ENCODE measurements at places on chromosomes 12 and 14.

DNA sequence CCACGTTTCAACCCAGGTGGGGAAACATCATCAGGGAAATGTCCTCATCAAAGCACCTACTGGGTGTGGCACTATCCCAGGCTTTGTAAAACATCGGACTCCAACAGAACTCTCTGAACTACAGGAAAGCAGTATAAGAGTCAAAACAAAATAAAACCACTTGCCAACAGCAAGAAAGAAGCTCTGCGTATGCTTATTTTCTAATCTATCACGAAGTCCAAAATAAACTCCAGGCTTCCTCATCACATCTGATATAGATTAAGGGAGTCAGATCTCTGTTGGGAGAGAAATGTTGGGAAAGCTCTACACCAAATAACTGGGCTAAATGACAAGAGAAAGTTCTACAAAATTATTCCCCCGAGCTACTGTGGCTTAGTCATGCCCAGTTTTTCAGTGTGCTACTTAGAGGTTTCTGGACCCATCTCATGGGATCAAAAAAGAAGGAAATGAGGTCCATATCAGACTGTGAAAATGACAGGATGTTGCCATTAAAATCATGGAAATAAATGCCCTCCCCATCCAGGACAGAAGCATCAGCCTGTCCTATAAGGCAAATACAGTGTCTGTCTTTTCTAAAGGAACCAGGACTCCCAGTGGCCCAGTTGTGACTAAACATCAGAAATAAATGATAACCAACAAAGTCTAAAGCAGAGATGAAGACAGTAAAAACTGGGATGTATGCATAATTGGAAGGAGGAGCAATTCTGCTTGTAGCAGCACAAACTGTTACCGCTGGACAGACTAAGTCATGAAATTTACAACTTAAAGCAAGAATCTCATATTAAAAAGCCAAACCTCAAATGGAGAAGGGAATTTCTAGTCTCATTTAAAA lies 149.5 kb downstream of the STXBP6 start:
- DNase-seq: no peak

DNA sequence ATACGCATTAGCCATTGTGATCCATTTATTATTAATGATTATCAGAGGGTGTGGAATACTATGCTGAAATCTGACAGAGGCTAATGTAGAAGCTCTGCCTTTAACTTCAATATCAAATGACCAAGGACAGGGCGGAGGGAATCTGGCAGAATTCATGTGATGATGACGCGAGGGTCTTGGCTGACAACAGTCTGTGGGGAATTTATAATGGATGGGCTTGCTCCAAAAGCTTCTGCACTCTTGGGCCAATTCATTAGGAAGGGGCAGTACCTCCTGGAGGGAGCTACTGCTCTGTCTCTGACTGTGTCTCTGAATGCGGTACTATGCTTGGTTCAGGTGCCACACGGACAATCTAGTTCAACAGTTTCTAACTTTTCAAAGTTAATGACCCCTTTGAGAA lies 46.2 kb downstream of the GALNT8 start:
- no peak for DNase-seq

GRCh38 chr12:95277139-95277538 lies 59.5 kb downstream of the VEZT start:
- DNase-seq: no peak

DNA sequence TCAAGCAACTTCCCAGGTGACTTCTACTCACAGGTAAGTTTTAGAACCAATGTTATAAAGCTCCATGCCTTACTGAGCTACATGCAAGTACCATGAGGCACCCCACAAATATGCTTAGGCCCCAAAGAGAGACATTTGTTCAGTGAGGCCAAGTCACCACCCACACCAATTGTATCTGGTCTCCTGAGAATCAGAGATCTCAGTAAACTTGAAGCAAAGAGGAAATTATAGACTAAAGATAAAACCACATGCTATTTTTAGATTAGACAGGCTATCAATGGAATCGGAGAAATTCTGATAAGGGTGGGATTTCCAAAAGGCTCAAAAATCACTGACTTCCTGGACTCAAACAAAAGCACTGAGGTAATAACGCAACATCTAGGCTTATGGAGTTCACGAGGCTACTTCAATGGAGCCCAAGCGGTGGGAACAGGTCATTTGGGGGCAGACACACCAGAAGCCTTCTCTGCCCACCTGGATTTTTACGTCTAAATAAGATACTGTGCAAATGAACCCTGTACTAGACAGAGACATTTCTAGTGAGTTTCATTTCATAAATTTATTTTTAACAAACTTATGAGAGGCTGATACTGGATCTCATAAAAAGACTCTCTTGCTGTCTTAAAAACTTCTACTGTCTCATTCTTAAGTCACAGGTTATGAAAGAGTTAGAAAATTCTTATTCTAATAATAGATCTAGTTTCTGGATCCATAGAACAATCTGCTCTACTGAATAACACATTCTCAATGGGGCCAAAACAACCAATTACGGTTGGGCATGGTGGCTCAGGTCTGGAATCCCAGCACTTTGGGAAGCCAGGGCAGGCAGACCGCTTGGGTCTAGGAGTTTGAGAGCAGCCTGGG lies 7.7 kb downstream of the SLC15A4 start:
- DNase-seq: no peak

GRCh38 chr12:109679501-109680263 lies 33.9 kb upstream of the FAM222A start:
- no peak for DNase-seq

GRCh38 chr12:124795081-124795948 lies 68.3 kb downstream of the SCARB1 start:
- no peak for DNase-seq

DNA sequence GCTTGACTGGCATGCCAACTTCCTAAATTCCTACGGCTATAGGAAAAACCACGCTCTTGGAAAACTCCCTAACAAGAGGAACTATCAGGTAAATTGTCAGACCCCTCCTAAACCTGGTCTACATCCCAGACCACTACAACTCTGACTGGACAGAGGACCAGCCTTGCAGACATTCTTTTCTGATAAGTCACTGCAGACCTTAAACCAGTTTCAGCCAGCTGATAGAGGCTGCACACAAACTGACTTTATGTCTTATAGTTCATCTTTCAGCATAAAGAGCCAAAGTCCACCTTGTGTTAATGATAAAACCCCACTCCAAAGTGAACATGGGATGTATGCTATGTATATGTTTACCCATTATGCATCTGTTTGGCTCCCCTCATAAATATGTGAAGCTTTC lies 166.6 kb downstream of the KTN1 start:
- DNase-seq: no peak

- no peak for DNase-seq
Observed at GRCh38 chr14:34781242-34781641, 66.8 kb upstream of the CFL2 start.

- no peak for DNase-seq
Observed at GRCh38 chr12:39239490-39240486, 203.1 kb downstream of the KIF21A start.

DNA sequence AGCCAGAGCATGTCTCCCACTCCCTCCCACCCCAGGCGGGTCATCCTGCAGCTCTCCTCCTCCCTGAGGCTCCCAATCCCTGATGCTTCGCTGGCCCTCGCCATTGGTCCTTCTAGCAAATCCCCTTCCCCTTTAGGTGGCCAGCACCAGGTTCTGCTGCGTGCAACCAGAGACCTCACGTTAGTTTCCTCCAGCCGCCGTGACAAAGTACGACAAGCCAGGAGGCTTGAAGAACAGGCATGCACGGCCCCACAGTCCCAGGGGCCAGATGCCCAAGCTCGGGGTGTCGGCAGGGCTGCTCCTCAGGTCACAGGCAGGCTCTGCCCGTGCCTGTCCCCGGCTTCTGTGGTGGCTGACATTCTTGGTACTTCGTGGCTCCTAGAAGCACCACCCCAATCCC lies 95.8 kb downstream of the RIMBP2 start:
- DNase-seq: no peak
